Adrenal gland (tissue), 19 donors: ENCODE measurements at places on chromosomes 4 and X. TPM values are rescaled to one million over a fixed set of nuclear protein-coding genes. Genes with fewer than 3 reads are reported as not detected.
A peak's percentile ranks its signal among the peaks of the same experiment; 100 is the strongest.

- DNase-seq = no peak
Measured at GRCh38 chr4:140851032-140851636, 94.9 kb upstream of the TBC1D9 start.

- DNase-seq = peak; percentile 85
Measured at GRCh38 chr4:721261-722168, 15.9 kb downstream of the PCGF3 start.

DNA sequence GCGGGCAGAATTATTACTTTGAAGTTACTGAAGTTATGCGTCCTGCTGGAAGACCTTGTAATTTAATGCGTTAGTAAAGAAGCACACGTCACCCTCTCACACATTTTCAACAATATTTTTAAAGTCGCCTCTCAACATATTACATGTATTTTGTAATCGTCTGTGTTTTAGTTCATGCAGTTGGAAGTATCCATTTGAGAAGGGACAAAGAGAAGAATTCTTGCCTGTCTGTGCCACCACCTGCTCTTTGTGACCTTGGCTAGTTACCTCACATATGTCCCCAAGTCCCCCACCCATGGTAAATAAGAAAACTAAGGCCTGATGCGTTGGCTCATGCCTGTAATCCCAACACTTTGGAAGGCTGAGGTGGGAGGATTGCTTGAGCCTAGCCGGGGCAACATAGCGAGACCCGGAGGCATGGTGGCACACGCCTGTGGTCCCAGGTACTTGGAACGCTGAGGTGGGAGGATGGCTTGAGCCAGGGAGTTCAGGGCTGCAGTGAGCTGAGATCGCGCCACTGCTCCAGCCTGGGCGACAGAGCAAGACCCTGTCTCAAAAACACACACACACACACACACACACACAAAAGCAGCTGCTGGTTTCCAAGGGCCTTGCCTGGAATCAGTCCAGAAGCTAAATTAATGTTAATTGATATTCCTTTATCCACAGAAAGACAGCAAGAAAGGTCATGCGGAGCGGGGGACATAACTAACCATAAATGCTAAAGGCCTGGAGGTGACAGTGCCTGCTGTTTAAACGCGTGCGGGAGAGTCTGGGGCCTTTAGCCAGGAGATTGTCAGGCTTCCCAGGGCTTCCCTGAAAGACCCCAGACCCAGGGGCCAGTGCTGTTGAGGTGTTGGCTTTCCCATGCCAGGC lies 811 bp downstream of the TMEM187 start:
- no peak for DNase-seq

- peak; percentile 83 for DNase-seq
Measured at GRCh38 chrX:16836371-16836770, 33.8 kb downstream of the RBBP7 start.

- DNase-seq = no peak
Measured at GRCh38 chr4:75916091-75916661, 13.9 kb upstream of the PPEF2 start.

DNA sequence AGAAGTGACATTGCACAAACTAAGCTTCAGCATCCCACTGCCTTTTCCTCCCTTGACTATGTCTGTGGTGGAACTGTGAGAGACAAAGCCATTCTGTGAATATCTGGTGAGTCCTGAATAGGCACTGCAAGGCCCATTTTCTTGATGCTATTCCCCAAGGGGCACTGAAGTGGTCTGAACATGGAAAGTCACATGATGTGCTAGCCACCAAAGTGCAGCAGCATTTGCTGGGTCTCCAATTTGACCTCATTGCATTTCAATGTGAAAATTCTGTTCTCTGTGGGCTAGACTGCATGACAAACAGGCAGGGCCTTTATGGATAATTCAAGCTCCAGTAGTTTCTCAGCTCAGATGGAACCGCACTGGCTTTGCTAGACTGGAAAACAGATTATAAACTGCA lies 627.4 kb upstream of the BOD1L1 start:
- no peak for DNase-seq

- no peak for DNase-seq
Measured at GRCh38 chr4:69995526-69996016, at the start of gene STATH. Gene STATH, plus strand, starts transcription at chr4:69995966. Its CDS starts 2,472 bp downstream, at chr4:69998438.

DNA sequence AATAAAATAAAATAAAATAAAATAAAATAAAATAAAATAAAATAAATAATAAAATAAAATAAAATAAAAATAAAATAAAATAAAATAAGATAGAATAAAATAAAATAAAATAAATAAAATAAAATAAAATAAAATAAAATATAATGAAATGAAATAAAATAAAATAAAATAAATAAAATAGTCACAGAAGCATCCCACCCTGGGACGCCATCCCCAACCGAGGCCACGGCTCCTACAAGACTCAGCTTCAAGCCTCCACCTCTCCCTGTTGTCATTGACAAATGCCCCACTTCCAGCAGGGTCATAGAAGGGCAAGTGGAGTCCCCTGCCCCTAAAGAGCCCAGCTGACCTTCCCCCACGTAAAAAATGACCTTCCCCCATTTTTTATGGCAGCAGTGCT lies 30.2 kb downstream of the CRLF2 start:
- no peak for DNase-seq

GRCh38 chr4:164935363-164935762 lies 42.1 kb downstream of the TRIM61 start:
- DNase-seq = no peak

The EDA2R gene
- 0.64 TPM for polyA plus RNA-seq

The HSPA4L gene
- polyA plus RNA-seq = 56.5 TPM

The BEX1 gene
- polyA plus RNA-seq = 57.3 TPM

The CFP gene
- polyA plus RNA-seq = 10.5 TPM

The BEND4 gene
- polyA plus RNA-seq = not detected
